GM12891 (cell line): ENCODE measurements at places on chromosomes 7 and 10.

- DNase-seq: no peak
These were observed 41.7 kb downstream of the DNAJC1 start for GRCh38 chr10:21961847-21962246.

DNA sequence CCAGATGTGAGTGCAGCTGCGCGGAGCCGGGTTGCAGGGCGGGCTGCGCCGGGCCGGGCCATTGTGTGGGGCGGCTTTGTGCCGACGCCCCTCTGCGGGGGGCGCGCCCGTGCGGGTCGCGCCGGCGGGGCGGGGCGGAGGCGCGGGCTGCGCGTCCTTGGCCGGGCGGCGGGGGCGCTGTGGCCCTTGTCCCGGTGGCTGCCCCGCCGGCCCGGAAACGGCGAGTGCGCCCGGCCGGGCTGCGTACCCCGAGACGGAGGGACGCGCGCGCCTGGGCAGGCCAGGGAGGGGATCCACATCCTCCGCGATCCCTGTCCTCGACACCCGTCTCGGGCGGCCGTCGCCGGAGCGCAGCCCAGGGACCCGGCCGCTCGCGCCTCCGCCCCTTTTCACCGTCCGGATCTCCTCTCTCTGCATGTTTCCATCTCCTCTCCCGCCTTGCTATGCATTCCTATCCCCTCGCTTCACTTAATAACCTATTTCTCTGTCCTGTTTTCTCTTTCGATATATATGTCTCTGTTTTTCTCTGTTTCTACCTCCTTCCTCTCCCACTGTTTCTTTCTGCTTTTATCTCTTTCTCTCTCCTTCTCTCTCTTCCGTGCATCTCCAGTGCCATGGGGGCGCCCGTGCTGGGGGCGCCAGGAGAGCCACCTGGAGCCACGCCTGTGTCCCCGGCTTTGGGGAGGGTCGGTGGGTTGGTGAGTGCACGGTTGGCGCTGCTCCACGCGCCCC is 765 bp downstream of the PFKFB3 start:
- DNase-seq: peak; percentile 83

- no peak for DNase-seq
These were observed 100.5 kb upstream of the MAGI2 start for GRCh38 chr7:79553811-79554555.

DNA sequence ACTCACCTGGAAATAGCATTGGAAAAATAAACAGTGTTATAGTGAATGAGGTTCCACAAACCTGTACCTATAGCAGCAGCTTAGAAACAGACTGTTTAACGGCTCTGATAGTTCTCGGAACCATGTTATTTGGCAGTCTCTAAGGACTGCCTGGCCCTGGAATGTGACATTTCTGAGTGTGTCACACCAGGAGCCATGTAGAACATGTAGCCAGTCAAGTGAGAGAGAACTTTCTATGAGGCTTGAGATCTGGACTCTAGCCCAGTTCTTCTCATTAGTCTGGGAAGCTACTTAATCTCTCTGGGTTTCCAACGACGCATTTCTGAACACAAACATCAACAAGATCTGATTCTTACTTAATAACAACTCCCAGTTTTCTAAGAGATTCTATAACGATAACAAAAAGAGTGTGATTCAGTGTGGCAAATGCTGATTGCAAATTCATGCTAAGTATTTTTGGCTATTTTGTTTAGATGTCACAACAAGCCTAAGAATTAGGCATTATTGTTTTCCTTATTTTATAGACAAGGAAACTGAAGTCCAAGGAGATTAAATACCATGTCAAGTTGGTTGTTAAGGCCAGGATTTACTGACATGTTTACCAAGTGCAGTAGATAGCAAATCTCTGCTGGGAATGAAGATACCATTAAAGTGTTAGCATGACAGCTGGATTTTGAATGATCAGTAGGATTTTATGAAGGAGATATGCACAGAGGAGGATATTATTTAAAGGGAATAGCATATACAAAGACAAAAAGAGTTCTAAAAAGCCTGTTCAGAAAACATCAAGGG is 47.2 kb downstream of the APBB1IP start:
- DNase-seq: no peak

- DNase-seq: no peak
These were observed 193.2 kb upstream of the GHITM start for GRCh38 chr10:83945982-83946718.

DNA sequence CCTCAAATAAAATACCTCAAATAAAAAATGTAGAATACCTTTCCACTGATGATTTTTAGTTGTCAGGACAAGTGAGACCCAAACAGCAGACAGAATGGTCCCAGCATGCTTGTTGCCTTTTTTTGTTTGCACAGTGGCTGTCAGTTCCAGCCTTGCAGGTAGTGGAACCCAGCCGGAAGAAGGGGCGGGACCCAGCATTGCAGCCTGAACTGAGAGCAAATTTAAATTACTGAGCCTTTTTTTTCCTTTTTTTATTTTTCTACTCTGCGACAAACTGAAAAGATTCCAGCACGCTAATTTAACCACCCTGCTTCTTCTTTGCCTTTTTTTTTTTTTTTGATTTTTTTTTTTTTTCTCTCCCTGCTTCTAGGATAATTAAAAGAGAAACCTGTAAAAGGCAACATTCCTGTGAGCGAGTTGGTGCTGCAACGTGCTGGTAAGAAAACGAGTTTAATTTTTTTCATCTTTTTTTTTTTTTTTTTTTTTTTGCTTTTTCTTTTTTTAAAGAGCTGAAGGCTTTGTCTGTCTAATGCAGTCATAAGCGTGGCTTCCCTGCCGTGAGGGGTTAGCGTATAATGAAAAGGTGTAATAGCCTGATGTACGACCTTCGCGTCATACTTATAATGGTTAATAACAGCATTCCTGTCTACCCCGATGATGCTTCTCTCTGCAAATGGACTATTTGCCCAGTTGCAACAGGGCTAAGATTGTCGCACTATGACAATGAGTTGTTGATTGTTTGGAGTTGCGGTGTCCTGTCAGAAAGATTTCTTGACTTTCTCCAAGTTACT is 555.3 kb upstream of the CELF2 start:
- no peak for DNase-seq

DNA sequence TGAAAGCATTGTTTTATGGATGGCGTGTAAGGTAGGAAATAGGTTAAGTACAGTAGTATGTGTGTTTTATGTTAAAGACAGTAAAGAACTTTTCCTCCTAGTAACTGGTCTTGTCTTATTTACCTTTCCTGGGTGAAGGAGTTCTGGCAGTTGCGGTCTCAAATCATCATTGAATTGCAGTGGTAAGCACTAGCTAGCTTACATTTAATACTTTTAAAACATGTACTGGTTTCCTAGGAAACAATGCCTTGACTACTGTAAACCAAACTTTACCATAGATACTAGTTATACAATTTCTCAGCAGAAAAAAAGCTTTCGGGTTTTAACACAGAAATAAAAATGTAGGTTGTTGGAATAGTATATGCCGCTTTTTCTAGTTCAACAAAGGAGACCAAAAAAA is 37.7 kb downstream of the PRKG1 start:
- DNase-seq: no peak

DNA sequence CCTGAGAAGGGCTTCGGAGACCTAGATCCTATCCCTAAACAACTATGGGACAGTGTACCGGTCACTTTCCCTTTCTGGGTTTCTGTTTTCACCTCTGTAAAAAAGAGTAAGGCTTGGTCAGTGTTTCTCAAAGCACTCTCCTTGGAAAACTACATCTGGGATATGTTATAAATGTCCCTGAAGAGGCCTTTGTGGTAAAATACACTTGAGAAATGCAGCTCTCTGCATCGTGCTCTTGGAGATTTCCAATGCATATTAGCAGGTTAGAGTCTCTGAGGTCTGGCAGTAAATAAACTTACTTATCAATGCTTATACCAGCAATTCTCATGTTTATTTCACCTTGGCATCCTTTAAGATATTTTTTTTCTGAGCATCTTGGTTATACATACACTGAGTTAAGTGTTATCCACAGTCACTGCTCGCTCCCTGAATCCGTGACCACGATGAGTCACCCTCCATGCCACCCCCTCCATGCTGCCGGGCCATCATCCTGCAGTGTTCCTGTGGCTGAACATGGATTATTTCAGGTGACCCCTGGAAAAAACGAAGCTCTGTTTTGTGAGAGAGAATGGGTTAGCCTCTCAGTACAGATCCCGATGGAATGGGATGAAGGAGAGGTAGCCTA is 3.3 kb upstream of the TBXAS1 start:
- DNase-seq: no peak

GRCh38 chr7:65373608-65374351 is at the start of gene ZNF92:
Gene ZNF92 (plus strand): TSS chr7:65373855. CDS start chr7:65373998, 143 bp downstream.
- DNase-seq: peak; percentile 78
